A549 treated with CORT108297 at 1 μM for 4 hours (cell line): ENCODE measurements at places on chromosomes 5 and 9. TPM values are rescaled to one million over a fixed set of nuclear protein-coding genes. Genes with fewer than 3 reads are reported as not detected.

Gene RXRA
- total RNA-seq: 22.9 to 39.7 TPM (median 38.9 TPM) in 5 replicates

Gene TLR4
- 0.10 to 0.18 TPM (median 0.13 TPM) in 5 replicates for total RNA-seq

Gene TLX3
- not detected in 5 replicates for total RNA-seq

Gene LCN1
- total RNA-seq: 0.12 TPM in 1 of 5 replicates, not detected in the others

Gene C9orf50
- 0.10 to 0.12 TPM in 2 of 5 replicates, not detected in the others for total RNA-seq

Gene ST8SIA4
- 0.27 to 0.43 TPM (median 0.39 TPM) in 5 replicates for total RNA-seq

Gene PPP3R2
- total RNA-seq: not detected in 5 replicates

Gene ANKRD55
- total RNA-seq: 0.05 to 0.08 TPM in 2 of 5 replicates, not detected in the others

Gene GRM6
- total RNA-seq: not detected in 5 replicates

Gene ATP10B
- total RNA-seq: not detected in 5 replicates

Gene ZNF608
- 0.41 to 0.73 TPM (median 0.60 TPM) in 5 replicates for total RNA-seq

Gene LECT2
- not detected in 5 replicates for total RNA-seq

Gene CSF1R
- total RNA-seq: 0.11 to 0.22 TPM (median 0.15 TPM) in 5 replicates

Gene AQP7
- total RNA-seq: 0.37 to 0.52 TPM (median 0.42 TPM) in 5 replicates

Gene UGT3A2
- total RNA-seq: not detected in 5 replicates

Gene KCNV2
- total RNA-seq: not detected in 5 replicates

Gene IL4
- total RNA-seq: not detected in 5 replicates

Gene PFN3
- not detected in 5 replicates for total RNA-seq

Gene NEURL1B
- total RNA-seq: 2.5 to 3.9 TPM (median 3.3 TPM) in 5 replicates

Gene C5orf34
- total RNA-seq: 3.0 to 6.2 TPM (median 5.1 TPM) in 5 replicates

Gene GABBR2
- 0.17 to 0.31 TPM (median 0.22 TPM) in 5 replicates for total RNA-seq

Gene NEUROG1
- not detected in 5 replicates for total RNA-seq

Gene CCL28
- 0.08 to 0.23 TPM (median 0.15 TPM) in 5 replicates for total RNA-seq

Gene PCDHB12
- 0.03 to 0.04 TPM in 2 of 5 replicates, not detected in the others for total RNA-seq

Gene WNT8A
- not detected in 5 replicates for total RNA-seq

Gene TNIP1
- 121 to 144 TPM (median 134 TPM) in 5 replicates for total RNA-seq

Gene CEP72
- 7.6 to 10.9 TPM (median 10.3 TPM) in 5 replicates for total RNA-seq

Gene CCDC187
- total RNA-seq: 0.01 to 0.02 TPM (median 0.02 TPM) in 3 of 5 replicates, not detected in the others

Gene PCDHGB1
- 1.3 to 2.0 TPM (median 1.8 TPM) in 5 replicates for total RNA-seq

Gene SLC46A2
- total RNA-seq: 0.02 TPM in 1 of 5 replicates, not detected in the others
